ENCODE measurements at places on chromosomes 12 and 14.

- no peak for DNase-seq
Observed at GRCh38 chr12:132558042-132558856, 52.1 kb downstream of the LRCOL1 start.

DNA sequence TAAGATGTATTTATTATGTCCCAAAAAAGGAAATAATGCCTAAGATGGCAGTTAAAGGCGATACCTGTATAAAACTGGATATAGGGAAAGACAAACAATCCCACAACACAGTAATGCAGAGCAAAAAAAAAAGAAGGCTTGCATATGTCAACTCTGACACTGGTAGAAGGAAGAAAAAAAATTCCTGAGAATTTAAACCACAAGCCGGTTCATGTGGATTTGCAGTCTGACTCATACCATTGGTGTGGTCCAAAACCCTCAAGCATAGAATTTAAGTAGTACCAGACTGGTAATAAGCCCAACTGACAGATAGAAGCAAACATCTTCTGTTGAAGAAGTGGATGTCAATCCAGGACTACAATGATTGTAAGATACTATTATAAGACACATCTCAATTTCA, 7.2 kb downstream of the DNAI7 start:
- no peak for DNase-seq

DNA sequence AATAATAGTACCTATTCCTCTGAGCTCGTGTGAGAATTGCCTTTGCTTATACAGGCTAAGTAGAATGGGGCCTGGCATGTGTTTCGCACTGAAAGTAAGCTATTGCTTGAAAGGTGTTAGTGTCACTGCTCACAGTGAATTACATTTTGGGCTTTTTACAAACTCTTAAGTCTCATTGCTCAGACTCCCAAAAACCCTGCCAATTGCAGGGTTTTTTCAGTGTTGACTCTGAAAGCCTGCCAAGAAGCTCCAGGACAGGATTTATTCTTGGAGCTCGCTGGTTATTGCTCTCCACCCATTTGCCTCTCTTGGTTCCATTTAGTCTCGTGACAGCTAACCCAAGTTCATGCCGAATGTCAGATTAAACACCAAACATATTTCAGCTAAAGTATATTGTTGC, 39.8 kb downstream of the NOPCHAP1 start:
- DNase-seq: no peak

DNA sequence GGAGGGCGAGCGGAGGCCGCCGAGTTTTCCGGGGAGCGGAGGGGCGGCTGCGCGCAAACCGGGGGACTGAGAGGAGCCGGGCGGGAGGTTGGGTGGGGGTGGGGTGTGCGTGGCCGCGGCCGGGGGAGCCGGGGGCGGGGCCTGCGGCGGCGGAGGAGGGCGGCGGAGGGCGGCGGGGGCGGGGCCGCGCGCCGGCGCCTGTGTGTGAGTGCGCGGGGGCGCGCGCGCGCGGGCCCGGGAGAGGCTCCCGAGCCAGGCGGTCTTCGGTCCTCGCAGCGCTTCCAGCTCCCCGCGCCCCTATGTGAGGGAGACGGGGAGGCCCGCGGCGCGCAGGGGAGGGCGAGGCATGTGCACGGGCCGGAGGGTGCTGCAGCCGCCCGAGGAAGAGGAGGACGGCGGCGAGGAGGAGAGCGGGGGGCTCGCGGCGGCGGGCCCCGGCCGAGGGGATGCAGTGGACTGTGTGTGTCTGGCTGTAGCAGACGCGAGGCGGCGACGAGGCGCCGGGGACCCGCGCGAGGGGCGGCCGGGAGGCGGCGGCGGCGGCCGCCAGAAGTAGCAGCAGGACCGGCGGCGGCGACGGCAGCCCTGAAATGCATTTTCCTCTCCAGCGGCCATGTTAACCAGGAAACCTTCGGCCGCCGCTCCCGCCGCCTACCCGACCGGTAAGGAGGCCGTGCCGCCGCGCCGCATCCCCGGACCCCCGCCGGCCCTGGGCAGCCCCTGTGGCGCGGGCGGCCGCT, at the start of gene DYRK2:
DYRK2 (plus strand) TSS at position 225 of the 740 bp plus-strand sequence; CDS start at position 614, 389 bp downstream.
- peak; percentile 62 for DNase-seq

DNA sequence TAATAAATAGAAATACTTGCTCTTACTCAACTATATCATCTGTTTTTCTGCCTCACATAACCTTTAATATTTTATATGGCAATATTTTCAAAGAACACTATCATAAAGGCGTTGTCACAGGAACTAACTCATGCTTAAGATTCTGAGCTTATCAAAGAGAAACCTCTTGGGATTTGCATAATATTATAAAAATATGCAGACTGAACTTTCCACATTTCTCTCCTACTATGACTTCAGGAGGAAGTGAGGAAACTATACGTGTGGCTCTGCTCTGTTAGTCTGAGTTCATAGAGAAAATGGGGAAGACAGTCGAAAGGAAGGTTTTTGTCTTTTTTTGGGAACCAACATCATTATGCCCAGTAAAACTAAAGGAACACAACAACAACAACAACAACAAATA, 124.7 kb downstream of the GARIN6 start:
- DNase-seq: no peak

- DNase-seq: no peak
Observed at GRCh38 chr12:101501410-101501995, 26.4 kb downstream of the SPIC start.

GRCh38 chr12:12705838-12706520, 10.0 kb upstream of the GPR19 start:
- no peak for DNase-seq

DNA sequence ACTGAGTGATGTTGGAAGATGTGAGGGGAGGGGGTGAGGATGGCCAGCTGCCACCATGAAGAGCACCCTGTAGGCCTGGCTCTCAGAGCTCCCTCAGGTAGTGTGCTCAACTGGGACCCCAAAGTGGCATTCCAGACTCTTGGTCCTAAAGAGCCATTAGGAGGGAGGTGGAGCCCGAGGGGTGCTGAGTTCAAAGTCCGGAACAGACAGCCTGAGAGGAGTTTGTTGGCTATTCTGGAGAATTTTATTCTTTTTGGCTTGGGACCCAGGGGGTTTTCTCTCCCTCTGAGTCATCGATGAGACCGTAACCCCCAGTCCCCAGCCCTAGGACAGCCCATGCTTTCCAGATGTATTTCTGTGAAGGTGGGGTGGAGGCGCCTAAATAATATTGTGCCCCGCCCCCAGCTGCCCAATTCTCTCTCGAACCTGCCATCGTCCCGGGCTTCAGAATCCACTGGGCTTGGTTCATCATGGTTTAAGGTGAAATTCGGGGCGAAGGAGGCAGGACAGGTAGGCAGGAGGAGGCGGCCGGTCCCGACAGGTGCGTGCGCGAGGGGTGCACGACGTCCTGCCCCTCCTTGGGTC, 690 bp upstream of the RBP5 start:
- DNase-seq: no peak

GRCh38 chr12:20722142-20722541, 27.0 kb downstream of the SLCO1C1 start:
- DNase-seq: peak; percentile 2

DNA sequence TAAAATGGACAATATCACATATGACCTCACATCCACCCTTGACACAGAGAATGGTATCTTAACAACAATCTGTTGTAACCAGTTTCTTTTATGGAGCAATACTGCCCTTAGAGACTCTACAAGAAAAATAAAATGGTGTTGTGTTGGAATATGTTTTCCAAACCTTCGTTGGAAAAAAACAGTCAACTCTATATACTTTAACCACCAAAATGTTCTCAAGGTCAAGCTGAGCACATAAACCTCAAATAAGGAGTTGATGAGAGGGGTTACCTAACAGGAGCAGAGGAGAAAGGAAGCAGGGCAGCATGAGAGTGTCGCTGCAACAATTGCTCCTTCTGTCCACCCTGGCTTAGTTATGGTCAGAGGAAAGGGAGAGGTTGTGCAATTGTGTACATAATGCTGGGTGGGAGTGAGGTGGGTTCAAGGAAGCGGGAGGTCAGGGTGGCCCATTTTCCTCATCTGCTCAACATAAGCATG, 179.2 kb upstream of the BMP4 start:
- DNase-seq: no peak

- DNase-seq: no peak
Observed at GRCh38 chr12:3200032-3200617, 122.9 kb downstream of the TSPAN9 start.

DNA sequence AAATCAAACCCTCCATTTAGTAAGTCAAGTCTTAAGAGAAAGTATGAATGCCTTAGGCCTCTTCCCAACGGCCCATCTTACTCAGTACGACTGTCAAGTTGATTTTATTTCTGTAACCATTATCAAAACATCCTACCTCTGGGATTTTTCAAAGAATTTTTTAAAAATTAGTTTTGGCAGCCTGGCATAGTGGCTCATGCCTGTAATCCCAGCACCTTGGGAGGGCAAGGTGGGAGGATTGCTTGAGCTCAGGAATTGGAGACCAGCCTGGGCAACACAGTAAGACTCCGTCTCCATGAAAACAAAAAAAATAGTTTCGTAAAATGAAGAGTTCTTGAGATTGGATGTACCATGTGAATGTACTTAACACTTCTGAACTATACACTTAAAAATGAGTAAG, 4.1 kb downstream of the FGD6 start:
- DNase-seq: no peak

- no peak for DNase-seq
Observed at GRCh38 chr12:129844662-129845220, 59.1 kb downstream of the TMEM132D start.

GRCh38 chr12:95796982-95797289, 6.4 kb upstream of the NTN4 start:
- no peak for DNase-seq

- no peak for DNase-seq
Observed at GRCh38 chr14:68961361-68961760, 17.7 kb downstream of the ACTN1 start.

- no peak for DNase-seq
Observed at GRCh38 chr14:23421594-23421993, 13.5 kb upstream of the MYH6 start.

GRCh38 chr14:30345511-30345910, 213.4 kb upstream of the G2E3 start:
- DNase-seq: no peak

DNA sequence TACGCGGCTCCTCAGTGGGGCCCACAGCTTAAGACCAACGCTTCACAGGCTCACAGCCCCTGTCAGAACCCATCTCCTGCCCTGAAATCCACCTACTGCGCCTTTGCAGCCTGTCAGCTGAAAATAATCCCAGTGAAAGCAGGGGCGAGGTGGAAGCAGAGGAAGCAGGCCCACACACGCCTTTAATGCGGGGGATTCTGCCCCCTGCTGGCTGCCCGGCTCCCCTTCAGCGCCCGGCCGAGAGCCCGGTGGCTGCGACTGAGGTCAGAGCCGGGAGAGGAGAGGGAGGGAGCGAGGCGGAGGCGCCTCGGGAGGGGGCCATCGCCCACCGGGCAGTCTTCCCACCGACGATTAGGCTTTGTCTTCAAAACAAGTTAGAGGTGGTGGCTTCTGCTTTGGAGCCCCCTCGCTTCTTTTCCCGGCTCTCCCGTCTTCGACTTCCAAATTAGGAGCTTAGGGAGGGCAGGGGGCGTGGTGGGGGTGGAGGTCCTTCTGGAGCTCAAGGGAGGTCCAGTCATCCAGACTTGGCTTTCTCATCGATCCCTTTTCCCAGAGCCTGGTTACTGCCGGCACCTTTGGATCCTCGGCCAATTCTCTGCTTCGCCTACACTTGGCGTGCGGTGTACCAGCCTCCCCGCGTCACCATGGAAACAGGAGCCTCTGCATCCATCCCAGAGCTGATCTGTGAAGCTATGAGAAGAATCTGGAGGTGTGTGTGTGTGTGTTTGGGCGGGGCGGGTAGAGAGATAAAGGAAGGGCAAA, 25.2 kb upstream of the RND1 start:
- peak; percentile 76 for DNase-seq
